ENCODE measurements at places on chromosomes 1 and 21.

DNA sequence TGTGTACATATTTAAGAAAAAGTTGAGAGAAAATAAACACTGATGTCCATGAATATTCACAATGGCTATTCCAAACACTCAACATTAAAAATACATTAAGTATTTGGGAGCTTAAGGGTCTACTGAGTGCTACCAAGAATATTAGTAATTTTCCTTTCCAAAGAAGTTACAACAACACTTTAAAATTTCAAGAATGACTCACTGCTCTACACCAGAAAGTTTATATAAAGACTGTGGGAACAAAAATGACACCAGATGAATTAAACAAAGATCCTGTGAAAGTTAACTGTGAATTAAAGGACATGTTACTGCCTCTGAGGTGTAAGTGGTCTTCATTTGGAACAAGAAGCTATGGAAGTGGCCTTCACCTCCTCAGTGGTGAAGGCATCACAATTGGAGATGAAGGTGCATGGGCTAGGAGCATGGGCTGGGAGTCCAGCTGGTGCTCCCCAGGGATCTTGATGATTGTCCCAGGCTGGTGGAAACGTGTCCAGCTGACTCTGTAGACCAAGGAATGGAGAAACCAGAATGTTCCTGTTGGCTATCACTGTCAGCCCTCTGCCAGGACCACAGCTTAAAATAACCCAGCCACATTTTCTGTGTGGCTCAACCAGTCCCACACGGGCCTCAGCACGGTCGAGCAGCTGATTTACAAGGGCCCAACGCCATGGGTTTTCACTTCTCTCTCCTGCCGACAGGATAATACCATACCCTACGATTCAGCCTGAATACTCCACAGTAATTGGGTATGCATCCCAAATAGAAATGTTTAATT is 28.8 kb downstream of the TAF5L start:
- DNase-seq, result no peak

- peak; percentile 89 for DNase-seq
These were observed 2.5 kb downstream of the C1QC start for GRCh38 chr1:22645931-22646330.

DNA sequence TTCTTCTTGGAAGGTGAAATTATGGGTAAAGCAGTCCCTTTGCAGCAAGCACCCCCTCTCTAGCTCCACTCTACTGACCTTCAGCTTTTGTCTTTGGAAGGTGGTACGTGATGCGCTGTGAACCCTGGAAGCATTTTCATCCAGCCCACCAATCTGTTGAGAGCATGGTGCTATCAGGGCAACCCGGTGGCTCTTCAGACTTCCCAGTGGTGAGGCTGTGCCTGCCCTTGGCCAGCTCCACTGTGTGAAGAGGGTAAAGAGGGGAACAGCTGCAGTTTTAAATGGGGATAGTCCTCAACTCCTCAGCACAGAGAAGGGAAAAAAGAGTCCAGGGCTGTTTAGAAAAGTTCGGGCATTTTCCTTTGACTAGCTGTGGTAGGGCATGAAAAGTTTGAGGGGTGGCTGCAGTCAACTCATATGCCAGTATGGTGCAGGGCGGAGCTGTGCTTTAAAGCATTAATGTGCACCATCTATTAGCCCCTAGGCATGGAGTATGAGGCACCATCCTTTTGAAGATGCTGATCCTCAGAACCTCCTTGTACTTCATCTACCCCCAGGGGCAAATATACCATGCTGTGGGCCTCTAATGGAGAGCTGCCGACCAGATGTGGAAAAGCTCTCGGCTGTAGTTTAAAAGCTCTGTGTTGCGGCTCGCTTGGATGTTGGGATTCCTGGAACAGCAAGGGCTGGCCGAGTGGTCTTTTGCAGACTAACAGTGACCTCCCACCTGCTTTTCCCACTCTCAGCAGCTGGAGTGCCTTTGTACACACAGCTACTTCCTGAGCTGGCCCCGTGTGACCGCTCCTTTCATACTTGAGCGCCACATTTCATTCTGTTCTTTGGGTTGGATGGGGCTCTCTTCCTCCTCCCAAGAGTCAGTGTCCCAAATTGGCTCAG is 123.0 kb downstream of the PEX14 start:
- DNase-seq, result no peak

DNA sequence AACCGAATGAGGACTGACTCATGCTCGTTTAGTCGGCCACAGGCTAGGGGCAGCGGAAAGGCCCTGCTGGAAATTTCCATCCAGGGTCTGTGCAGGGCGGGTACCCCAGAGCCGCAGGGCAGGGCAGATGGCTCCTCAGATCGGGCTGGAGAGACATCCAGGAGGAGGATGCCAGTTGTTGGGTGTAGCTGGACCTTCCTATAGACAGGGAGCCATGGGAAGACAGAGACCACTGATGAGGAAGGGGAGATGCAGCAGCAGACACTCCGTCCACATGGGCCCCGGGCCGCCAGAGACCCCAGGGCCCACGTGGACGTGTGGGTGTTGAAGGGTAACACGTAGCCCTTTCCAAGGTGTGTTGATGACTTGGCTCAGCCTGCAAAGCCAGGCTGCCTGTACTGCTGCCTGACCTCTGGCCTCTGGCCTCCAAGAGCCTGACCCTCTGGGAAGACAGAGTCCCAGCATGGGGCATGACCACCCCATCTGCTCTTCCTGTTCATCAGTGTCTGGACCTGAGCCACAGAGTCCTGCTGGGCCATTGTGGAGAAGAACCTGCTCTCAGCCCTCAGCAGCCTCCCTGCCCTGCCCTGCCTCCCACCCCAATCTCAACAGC is 4.8 kb downstream of the GNG4 start:
- no peak for DNase-seq

- DNase-seq, result no peak
These were observed 7.3 kb downstream of the NIBAN1 start for GRCh38 chr1:184966989-184967388.

DNA sequence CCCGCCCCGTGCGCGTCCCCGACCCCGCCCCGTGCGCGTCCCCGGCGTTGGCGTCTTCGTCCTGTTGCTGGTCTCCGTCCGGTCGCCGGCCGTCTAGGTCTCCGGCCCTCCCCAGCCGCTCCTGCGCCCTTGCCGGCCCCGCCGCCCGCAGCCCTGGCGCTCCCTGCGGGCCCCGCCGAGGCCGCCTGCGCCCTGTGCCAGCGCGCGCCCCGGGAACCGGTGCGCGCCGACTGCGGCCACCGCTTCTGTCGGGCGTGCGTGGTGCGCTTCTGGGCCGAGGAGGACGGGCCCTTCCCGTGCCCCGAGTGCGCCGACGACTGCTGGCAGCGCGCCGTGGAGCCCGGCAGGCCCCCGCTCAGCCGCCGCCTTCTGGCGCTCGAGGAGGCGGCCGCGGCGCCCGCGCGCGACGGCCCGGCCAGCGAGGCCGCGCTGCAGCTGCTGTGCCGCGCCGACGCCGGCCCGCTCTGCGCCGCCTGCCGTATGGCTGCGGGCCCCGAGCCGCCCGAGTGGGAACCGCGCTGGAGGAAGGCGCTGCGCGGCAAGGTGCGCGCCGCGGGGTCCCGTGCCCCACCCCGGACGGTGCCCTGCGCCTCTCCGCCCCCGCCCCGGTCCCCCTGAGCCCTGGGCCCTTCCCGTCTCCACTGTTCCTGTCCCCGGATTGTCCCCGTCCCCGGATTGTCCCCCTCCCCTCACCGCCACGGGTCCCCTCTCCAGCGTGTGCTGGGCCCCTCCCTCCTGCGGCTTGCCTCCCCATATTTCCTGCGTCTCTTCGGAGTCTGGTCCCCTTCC is at the start of gene RNF187:
Gene RNF187 (plus strand): TSS at position 47 of the 789 bp plus-strand sequence.
- DNase-seq, result peak; percentile 75

DNA sequence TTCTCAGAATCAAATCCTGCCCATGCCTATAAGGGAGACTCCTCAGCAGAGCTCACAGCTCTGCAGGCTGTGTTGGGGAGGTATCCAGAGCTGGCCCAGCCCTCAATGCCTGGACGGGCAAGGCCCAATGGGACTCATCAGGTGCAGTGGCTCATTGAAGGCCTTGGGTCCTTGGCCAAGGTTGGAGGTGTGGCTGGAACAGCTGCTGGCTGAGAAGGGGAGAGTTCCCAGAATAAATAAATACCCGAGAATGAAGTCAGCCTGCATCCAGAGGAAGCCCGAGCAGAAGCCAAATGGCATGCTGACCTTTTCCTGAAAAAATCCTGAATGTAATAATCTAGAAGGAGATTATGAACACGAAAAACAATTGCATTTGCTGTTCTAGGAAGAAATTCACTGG is 25.2 kb upstream of the IKBKE start:
- DNase-seq, result no peak

DNA sequence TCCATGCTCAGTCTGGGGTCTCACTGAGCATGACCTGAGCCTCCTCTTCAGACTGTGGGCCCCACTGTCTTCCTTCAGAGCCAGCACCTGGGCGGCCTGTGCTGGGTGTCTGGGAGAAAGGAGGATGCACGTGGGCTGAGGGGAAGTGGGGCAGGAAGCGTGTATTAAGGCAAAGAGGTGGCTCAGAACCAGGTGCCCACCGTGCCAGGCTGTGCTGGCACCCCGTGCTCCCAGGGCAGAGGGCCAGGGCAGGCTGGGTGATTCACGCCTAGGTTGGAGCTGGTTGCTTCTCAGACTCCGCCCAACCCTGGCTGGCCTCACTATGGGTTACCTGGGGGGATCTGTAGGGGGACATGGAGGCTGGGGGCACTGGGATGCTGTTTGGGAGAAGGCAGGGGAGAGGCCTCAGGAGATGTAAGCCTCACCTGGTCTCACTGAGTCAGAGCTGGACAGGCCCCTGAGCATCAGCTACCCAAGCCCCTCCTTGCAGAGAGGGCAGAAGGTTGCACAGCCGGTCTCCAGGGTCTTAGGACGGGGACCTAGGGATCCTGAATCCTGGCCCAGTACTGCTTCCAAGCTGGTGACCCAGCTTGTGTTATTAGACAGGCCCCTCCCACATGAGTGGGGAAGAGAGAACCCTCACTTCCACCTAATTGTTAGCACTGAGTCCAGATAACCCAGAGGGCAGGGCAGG is 18.6 kb upstream of the PADI1 start:
- DNase-seq, result no peak

DNA sequence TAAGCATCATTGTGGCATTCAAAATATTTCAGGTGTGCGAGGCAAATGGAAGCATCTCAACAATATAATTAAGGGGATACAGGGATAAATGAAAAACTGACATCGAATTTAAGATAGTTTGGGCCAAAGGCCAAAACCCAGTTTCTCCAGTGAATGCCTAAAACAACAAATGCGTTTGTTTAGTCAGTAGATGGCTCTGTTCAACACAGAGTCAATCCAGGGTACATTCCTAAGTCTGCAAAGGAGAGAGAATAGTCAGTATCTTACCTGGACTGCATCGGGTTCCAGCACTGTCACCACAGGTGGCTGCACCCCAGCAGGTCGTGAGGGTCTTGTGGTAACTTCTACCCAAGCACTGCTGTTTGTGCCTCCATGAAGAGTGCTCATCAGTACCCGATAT is 321.1 kb downstream of the KCTD3 start:
- no peak for DNase-seq

- no peak for DNase-seq
These were observed 17.3 kb upstream of the ETS2 start for GRCh38 chr21:38788275-38788905.

- DNase-seq, result no peak
These were observed 152.2 kb upstream of the SGIP1 start for GRCh38 chr1:66381621-66382275.

DNA sequence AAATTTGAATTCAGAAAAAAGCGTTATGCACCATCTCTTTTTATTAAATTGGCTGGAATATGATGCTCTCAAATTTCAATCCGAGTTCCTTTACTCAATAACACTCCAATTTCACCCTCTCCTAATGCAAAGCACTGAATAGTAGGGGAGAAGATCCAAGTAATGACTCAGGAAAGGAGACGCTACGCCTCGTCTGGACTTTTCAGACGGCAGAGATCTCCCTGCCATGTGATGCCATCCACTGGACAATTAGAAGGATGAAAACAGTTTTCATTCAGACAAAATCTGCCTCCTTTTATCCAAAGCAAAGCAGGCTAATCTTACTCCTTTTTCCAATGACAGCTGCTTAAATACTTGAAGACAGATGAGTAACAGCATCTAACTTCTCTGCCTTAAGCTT is 242.4 kb upstream of the GREM2 start:
- no peak for DNase-seq

DNA sequence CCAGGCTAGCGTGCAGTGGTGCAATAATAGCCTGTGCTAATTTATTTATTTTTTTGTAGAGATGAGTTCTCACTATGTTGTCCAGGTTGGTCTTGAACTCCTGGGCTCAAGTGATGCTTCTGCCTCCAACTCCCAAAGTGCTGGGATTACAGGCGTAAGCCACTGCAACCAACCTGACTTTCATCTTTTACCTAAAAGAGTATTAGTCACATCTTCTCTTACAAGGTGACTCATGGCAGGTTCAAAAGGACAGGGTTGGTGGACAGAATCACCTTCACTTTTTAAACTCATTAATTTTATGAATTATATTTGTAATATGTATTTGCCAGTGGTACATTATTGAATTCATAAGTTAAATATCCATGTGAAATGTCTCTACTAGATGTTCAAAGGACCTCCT is 18.1 kb downstream of the JAM2 start:
- no peak for DNase-seq

DNA sequence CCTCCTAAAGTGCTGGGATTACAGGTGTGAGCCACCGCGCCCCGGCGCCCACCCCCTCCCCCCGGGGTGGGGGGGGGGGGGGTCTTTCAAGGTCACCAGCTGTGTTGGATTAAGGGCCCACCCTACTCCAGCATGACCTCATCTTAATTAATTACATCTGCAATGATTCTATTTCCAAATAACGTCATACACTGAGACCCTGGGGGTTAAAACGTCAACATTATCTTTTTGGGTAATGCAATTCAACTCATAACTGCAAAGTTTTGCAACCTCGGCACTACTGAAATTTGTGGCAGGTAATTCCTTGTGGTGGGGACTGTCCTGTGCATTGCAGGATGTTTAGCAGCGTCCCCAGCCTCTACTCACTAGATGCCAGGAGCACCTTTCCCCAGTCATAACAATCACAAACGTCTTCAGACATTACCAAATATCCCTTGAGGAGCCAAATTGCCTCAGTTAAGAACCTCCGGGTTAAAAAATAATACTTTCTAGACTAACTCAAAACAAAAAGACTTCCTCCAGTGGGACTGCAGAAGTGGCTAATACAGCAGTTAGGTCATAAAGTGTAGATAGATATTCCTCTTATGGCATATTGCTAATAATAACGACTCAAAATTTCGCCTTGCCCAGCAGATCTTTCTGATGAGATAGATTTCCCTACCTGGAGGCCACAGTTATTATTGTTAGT is 233.0 kb upstream of the KAZN start:
- no peak for DNase-seq

GRCh38 chr1:35835398-35835797 is 27.6 kb downstream of the AGO4 start:
- DNase-seq, result no peak

- peak; percentile 96 for DNase-seq
These were observed 11.4 kb downstream of the UBASH3A start for GRCh38 chr21:42414928-42415769.

DNA sequence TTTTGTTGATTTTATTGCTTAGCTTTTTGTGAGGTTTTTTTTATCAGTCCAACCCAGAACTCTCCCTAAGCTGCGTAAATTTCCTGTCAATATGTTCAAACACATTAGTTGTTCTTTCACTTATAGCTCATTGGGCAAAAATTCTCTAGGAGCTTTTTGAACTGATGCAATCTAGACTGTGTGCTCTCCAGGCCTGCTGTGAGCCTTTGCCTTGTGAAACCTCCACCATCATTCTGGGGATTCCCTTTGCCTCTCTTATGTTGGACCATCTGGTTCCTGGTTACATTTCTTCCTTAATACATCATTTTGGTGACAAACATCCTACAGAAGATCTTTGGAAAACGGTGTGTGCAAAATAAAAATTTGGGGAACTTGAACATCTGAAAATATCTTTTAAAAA is 247.2 kb downstream of the LRRC7 start:
- no peak for DNase-seq
